ENCODE measurements at places on chromosomes 3 and 15.

DNA sequence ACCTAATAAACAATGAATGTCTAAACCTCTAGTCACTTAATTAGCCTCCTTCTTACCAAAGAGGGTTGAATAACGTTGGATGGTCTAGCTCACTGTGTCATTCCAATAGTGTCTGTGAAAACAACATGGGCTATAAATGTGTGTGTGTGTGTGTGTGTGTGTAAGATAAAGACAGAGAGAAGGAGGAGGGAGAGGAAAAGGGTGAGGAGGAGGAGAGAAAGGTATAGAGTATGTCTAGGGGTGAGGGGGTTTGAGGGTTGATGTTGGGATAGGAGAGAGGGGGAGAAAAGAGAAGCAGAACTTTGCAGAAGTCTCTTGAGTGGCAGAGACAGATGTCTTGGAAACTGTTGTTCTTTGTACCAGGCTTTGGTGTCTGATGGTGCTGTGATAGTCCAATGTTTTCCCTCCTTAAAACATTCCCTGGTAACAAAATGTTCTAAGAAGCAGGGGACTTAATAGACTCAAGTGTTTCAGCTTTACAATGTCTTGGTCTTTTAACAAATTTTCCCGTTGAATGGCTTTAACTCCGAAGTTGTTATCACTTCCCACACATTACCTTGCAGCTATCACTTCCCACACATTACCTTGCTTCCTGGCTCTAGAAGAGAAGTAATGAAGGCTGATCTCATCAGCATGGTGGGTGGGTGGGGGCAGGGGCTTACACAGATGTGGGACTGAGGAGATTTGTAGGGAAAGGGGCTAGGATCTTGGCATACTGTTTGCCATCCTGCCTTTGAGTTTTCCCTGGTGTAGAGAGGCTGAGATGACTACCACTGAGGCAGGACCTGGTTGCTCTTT lies 57.8 kb upstream of the ETV5 start:
- DNase-seq, result no peak

DNA sequence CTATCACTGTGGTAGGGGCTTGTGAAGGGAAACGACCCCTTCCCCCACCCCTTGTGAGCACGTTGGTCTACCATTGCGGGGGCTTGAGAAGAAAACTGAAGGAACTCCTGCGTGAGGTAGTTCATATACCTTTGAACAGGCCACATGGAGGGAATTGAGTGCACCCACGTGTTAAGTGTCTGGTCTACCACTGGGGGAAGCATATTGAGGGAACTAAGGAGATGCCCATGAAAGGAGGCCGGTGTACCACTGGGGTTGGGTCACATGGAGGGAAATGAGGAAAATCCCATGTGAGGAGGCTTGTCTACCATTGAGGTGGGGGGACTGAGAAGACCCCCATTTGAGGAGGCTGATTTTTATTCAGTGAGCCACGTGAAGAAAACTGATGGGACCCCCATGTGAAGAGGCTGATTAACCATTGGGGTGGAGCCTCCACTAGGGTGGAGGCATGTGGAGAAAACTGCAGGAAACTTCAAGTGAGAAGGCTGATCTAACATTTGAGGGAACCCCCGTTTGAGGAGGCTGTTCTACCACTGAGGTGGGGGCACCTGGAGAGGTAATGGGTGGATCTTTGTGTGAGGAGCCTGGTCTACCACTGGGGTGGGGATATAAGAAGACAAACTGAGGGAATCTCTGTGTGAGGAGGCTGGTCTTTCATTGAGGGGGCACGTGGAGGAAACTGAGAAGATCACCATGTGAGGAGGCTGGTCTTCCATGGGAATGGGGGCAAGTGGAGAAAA lies 163.2 kb downstream of the FBLN2 start:
- DNase-seq, result no peak

DNA sequence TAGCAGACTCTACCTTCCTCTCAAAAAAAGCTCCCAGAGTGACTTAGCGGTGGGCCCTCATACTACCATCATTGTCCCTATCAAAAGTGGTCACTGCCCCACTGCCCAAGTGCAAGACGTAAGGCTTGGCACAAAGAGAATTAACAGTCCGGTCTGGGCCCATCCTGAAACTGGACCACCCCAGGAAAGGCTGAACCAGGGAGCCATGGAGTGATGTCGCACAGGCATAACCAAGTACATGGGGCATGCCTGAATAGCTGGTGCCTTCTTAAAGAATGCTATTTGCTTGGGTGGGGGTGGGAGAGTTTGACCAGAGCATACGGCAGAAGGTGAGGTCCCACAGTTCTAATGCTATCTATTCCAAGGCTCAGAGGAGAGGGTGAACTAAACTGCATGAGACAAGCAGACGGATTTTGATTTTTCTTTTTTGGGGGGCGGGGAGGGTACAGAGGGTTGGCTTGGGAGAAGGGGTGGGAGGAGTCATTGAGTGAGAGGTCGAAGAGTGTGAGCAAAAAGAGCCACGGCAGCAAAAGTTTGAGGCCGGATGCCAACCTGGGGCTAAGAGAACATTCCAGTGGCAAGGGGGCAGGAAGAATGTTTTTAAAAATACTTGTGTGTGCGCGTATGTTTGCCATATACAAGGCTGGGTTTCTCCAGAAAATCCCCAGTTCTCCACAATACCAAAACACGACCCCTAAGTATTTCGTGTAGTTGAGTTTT lies 50.2 kb downstream of the FAM174B start:
- DNase-seq, result no peak

- DNase-seq, result no peak
Observed at GRCh38 chr3:59704292-59704691, 654.5 kb upstream of the CFAP20DC start.

- DNase-seq, result no peak
Observed at GRCh38 chr3:153762411-153763235, 358.6 kb upstream of the ARHGEF26 start.

DNA sequence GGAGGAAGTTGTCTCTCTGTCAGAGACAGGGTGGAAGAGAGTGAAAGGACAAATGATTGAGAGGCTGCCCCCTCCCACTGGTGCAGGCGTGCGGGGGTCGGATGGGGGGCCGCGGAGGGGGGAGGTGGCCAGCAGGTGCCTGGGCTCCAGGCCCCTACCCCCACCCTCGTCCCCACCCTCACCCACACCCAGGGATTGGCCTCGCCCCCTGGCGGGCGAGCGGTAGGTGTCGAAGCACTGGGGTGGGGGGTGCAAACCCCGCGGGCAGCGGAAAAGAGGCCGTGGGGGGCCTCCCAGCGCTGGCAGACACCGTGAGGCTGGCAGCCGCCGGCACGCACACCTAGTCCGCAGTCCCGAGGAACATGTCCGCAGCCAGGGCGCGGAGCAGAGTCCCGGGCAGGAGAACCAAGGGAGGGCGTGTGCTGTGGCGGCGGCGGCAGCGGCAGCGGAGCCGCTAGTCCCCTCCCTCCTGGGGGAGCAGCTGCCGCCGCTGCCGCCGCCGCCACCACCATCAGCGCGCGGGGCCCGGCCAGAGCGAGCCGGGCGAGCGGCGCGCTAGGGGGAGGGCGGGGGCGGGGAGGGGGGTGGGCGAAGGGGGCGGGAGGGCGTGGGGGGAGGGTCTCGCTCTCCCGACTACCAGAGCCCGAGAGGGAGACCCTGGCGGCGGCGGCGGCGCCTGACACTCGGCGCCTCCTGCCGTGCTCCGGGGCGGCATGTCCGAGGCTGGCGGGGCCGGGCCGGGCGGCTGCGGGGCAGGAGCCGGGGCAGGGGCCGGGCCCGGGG lies at the start of gene KAT2B:
TSS of gene KAT2B (plus strand) at position 682 of the 783 bp plus-strand sequence. CDS start at position 714, 32 bp downstream.
- DNase-seq, result peak; percentile 49

DNA sequence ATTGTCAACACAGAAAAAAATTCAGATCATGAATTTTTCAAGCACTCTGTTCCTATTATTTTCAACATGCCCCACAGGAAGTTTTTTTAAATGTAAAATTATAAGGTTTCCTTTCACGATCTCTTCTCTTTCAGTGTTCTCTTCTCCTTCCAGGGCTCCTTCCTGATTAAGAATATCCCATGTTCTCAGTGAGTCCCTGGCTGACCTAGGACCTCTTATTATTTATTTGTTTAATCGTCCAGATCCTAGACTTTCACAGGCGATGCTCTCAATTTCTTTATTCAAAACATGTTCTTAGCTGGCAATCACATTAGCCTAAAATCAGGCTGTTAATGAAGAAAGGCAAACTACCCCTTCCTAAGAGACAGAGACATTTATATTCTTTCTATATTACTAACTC lies 124.3 kb downstream of the ABI3BP start:
- no peak for DNase-seq

- no peak for DNase-seq
Observed at GRCh38 chr3:183984127-183984740, 33.5 kb downstream of the ABCC5 start.

DNA sequence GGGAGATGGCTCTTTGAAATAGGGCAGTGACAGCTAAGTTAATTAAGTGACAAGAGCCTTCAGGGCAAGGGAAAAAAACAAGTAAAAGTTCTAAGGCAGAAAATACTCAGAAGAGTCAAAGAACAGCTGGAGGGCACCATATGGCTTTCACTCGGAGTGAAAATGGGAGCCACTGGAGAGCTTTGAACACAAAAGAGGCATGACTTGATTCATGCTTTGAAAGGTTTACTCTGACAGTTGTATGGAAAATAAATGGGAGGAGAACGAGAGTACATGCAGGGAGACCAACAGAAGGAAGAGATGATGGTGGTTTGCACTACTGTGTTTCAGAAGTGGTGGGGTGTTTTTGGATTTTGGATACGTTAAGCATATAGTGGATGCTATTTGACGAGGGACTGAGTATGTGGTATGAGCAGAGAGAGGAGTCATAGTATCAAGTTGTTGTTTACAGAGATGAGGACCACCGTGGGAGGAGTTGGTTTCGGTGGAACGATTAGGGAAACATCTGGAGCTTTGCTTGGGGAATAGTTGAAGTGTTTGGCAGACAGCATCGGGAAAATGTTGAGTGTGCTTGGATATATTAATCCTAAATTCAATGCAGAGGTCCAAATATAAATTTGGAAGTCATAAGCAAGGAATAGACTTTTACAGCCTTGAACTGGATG lies 411.5 kb downstream of the GABRG3 start:
- no peak for DNase-seq

GRCh38 chr3:124883766-124884473 lies 3.2 kb downstream of the ITGB5 start:
- DNase-seq, result no peak
